Transverse colon (tissue), 4 donors: ENCODE measurements at places on chromosomes 11 and 22.

GRCh38 chr11:77053217-77054015 is 13.4 kb upstream of the CAPN5 start:
- DNase-seq: no peak

DNA sequence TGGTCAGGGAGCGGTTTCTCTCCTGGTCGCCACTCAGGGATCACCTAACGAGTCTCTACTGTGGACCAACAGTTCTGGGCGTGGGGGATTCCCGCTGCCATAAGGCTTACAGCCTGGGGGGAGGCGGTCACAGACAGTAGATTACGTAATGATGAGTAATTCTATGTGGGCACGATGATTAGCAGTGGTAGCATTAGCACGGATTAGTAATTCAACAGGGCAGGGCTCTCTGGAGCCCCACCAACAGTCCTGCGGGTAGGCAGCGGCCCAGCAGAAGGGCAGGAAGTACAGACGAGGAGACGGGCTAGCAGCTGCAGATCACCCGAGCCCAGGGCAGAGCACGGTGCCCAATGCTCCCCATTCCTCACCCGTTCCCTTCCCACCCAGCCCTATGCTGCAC is 3.6 kb downstream of the SHISAL1 start:
- DNase-seq: peak; percentile 43

DNA sequence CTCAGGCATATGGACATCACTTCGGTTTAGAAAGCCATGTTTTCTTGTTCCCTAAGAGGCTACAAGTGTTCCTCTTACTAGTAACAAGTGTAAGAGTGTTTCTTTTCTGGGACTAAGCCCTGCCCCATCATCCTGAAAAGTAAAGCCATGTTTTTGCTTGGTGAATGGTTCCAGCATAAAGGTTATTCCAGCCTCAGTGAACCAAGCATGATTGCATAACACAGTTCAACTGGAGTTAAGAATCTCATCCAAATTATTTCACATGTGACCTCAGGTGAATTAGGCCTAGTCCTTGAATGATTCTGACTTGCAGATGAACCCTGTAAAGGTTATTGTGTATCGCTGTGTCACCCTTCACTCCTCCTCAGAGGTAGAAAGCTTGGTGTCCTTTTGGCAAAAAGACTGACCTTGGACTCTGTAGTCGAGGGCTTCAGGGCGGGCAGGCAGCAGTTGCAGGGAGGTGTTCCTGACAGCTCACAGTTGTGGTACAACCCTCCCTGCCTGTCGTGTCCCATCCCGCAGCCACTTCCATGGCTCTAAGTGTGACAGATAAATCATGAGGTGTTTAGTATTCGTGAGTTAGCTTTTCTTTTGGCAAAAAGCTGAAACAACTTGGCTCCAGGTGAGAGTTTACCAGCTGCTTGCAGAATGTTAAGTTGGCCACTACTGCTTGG is 321.8 kb downstream of the CADM1 start:
- DNase-seq: no peak

DNA sequence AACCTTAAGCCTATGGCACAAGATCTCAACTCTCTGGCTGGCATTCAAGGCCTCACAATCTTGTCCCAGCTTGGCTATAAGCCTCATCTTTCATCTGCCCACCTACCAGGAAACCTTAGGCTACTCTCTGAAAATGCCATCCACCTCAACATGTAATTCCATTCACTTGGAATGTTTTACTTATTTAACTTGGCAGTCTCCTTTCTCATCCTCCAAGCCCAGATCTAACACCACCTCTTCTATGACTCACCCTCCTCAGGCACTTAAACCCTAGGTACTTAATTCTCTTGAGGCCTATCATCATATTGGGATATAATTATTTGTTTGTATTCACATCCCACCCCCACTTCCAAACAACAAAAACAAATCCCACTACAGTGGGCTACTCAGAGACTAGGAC is 15.0 kb downstream of the POGLUT3 start:
- no peak for DNase-seq

- DNase-seq: no peak
Observed at GRCh38 chr22:31106731-31107177, 614 bp downstream of the SELENOM start.

- no peak for DNase-seq
Observed at GRCh38 chr11:94424011-94424410, 22.8 kb upstream of the GPR83 start.

- no peak for DNase-seq
Observed at GRCh38 chr11:133474461-133474860, 57.8 kb downstream of the OPCML start.

- peak; percentile 57 for DNase-seq
Observed at GRCh38 chr22:25202290-25202921, 2.7 kb downstream of the CRYBB3 start.

GRCh38 chr22:20244691-20245576 is 23.2 kb downstream of the RTN4R start:
- DNase-seq: peak; percentile 17

GRCh38 chr11:113272927-113273615 is 41.3 kb upstream of the TTC12 start:
- DNase-seq: no peak

DNA sequence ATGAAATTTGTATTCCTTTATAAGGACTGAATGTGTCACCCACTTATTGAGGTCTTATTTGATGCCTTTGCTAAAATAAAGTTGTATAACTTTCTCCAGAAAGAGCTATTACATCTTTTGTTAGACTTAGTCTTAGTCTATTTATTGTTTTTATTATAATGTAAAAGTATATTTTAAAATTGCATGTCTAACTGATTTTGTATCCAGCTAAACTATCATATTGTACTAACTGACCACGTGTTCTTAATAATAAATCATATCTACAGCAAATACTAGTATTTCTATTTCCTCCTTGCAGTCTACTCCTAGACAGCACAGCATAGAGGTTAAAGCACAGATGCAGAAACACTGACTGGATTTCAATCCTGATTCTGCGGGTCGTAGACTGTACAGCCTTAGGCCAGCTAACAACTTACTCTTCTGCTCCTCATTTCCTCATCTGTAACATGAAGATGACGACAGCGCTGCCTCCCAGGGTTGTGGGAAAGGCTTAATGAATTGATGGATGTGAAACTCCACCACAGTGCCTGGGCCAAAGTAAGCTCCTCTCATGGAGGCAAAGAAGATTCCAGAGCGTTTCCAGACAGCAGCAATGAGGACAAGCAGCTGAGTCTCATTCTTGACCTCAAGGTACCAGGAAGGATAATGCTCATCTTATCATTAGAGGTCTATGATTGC is 13.2 kb downstream of the IFITM10 start:
- DNase-seq: no peak

DNA sequence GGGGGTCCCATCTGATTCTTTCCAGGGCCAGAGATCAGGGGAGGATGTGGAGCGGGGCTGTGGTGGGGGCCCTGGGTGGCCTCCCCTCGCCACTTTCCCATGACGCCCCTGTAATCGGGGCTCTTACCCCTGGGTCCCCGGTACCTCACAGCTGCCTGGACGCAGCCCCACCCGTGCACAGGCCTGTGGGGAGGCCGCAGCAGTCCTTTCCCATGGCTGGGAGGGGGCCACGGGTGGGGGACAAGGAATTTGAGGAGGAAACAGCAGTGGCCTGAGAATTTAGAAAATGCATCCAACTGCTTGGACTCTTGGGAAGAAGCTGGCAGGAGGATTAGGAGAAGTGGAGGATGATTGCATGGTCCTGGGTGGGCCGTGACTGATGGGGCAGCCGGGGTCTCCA is 18.0 kb downstream of the H19 start:
- DNase-seq: no peak

DNA sequence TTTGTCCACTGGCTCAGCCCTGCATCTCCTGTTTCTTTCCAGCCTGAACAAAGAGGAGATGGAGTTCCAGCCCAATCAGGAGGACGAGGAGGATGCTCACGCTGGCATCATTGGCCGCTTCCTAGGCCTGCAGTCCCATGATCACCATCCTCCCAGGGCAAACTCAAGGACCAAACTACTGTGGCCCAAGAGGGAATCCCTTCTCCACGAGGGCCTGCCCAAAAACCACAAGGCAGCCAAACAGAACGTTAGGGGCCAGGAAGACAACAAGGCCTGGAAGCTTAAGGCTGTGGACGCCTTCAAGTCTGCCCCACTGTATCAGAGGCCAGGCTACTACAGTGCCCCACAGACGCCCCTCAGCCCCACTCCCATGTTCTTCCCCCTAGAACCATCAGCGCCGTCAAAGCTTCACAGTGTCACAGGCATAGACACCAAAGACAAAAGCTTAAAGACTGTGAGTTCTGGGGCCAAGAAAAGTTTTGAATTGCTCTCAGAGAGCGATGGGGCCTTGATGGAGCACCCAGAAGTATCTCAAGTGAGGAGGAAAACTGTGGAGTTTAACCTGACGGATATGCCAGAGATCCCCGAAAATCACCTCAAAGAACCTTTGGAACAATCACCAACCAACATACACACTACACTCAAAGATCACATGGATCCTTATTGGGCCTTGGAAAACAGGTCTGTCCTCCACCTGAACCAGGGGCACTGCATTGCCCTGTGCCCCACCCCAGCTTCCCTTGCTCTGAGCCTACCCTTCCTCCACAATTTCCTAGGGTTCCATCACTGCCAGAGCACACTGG is 5.0 kb downstream of the FTH1 start:
- DNase-seq: no peak

- DNase-seq: no peak
Observed at GRCh38 chr11:9761441-9761945, 97.6 kb downstream of the SWAP70 start.

GRCh38 chr11:614021-614622 is 1.6 kb downstream of the IRF7 start:
- peak; percentile 32 for DNase-seq

- DNase-seq: no peak
Observed at GRCh38 chr11:94455861-94456260, 37.8 kb downstream of the MRE11 start.

DNA sequence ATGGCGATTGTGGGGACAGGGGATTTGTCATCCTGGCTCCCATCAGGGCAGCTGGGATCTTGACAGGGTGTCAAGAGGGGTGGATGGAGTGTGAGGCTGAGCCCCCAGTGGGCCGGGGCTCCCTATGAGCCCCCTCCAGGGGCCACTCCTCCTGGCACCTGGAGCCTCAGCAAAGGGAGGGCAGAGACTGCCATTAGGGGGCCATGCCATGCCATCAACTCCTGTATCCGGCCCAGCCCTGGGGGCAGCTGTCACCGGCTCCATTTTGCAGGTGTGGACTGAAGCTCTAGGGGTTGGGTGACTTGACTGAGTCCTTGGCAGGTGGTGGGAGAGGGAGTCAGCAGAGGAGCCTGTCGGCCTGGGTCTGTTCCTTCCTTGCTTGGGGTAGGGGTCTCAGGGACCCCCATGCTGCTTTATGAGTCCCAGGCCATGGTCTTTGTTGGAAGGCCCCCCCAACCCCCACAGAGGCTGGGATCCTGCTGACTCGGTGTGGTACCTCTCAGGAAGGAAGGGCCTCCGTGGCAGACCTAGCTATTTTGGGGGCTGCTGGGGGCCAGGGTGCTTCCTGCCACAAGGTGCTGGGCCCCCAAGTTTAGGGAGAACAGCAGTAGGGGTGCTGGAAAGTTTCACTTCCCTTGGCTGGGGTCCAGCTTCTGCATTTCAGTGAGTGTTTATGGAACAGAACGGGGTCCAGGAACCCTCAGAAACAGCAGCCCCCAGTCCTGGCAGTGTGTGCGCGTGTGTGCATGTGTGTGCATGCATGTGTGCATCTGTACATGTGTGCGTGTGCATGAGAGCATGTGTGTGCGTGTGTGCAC is 1.5 kb downstream of the ACY3 start:
- no peak for DNase-seq

- DNase-seq: no peak
Observed at GRCh38 chr11:26025676-26026075, 306.3 kb upstream of the ANO3 start.

GRCh38 chr11:76627606-76628005 is 42.9 kb downstream of the LRRC32 start:
- DNase-seq: no peak

- DNase-seq: no peak
Observed at GRCh38 chr11:84130646-84131427, 844.7 kb upstream of the CCDC90B start.

DNA sequence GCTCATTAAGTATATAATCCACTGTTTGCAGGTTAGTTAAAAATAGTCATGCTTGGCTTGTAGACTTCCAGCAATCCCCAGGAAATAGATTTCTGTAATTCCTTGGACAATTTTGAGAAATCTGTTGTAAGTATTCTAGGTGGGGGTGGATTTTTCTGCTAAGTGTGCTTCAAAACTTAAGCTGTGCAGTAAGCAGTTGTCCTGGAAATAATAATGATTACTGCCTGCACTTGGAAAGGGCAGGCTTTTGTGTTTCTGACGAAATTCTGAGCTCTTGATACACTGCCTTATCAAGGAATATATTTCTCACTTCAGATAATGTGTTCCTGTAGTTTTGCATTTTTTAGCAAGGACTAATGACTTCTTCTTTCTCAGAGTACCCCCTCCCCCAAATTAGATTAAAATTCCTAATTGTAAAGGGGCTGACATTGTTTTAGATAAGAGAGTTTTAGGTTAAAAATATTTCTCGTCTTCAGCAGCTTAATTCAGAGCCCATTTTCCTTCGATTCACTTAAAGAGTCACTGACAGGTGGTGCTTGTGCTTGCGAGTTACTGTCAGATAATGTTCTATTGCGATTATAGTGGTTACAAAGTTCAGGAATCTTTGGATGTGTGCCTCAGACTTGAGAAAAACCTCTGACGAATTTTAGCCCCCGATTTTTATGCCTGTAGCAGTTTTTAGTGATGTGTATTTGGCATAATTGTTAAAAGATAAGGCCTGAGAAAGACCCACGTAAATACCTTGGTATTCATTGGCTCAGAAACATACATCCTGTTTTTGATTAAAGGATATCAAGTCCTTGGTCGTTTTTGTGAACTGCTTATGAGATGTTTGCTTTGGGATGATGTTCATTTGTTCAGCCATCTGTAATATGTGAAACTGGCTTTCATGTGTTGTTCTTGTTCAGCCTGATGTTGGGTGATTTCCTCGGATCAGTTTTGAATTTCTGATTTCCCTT is 120.5 kb downstream of the HIPK3 start:
- DNase-seq: no peak

DNA sequence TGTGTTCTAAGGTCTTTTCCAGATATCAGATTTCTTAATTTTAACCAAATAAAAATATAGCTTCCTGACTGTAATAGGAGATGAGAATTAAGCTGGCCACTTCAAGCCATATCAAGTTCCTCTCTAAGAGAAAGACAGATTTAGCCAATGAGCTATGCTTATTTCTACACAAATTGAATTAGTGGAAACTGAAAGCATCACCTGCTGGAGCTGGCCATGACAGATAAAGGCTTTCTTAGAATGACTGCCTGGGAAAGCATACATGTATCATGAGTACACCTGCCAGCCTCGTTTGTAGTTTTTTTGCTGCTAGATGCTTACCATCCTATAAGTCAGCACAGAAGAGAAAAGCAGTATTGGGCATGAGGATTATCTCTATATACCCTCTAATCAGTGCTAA is 53.5 kb upstream of the DBX1 start:
- no peak for DNase-seq
